ENCODE measurements at places on chromosomes 1 and 21. TPM values are rescaled to one million over a fixed set of nuclear protein-coding genes. Genes with fewer than 3 reads are reported as not detected.

XCL1 gene
- total RNA-seq, result not detected

DNA sequence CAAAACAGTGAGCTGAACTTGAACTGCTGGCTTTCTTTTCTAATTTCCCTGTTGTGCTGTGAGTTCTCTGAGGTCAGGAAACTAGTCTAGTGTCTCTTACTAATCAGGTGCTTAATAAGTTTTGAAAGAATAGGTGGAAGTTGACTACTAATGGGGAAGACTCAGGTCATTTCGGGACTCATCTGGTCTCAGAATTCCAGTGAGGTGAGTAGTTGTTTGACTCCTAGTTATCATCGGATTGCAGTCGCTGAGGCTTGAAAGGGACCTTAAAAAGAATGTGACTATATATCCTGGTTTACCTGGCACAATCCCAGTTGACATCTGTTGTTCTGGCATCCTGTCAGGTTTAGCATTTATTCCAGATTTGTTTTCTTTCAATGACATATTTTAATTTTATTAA lies 81.4 kb upstream of the SPAG17 start:
- DNase-seq, result no peak

DNA sequence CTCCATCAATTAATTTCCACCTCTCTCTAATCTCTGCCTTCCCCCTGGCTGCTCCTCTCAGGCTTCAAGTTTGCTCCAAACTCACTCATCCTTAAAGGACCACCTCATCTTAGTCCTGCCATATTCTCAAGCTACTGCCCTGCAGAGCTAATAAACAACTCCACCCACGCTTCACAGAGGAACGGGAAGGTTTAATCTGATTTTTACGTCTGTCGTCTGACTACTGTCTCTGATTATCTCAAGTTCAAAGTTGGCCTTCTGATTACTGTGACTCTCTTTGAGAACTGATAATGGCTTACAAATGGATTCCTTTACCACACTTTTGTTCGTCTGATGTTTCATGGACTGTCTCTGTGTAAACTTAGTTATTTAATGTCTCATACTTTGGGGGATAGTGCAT lies 7.6 kb upstream of the CPT2 start:
- no peak for DNase-seq

GRCh38 chr1:182235952-182236650 lies 155.5 kb downstream of the GLUL start:
- DNase-seq, result no peak

DNA sequence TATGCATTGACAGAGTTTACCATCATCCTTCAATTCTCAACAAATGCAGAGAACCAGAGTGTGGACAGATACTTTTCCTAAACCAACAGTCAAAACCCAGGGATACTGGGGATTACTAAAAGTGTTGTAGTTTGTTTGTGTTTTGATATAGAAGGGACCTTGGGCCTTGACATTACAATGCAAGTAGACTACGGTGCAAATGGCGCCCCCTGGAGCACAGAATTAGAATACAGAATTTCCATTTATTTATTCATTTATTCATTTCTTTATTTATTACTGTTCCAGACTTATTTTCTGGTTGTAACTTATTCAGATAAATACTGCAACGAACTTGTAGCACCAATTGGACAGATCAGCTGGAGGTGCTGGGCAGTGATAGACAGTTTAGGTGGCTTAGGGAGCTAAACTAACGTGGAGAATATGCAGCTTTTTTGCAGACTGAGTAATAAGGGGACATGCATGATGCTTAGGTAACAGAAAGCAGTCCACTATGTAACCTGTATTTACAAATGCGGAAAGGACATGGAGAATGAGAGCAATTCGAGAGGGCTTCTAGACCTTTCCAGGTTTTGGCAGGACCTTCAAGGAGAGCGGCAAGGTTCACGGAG lies 42.6 kb downstream of the KIRREL1 start:
- peak; percentile 29 for DNase-seq

GRCh38 chr1:11981378-11982009 lies 1.2 kb downstream of the MFN2 start:
- no peak for DNase-seq

DNA sequence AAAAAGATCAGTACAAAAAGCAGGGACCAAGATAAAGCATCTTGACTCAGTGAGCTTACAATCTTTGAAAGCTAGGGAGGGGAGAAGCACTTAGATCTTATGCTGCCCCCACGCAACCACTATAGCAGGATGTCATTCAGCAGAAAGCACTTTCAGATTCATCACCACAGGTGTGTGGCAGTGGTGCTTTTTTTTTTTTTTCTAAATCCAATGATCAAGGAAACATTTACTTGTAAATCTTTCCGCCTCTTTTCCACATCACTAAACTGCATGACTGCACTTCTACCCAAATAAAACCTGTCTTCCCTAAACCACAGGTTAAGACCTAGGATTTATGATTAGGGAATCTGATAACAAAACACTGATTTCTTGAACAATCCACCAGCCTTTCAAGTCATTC lies 154.8 kb downstream of the SLC45A1 start:
- DNase-seq, result no peak

NPR1 gene
- total RNA-seq, result 87.3 TPM

DNA sequence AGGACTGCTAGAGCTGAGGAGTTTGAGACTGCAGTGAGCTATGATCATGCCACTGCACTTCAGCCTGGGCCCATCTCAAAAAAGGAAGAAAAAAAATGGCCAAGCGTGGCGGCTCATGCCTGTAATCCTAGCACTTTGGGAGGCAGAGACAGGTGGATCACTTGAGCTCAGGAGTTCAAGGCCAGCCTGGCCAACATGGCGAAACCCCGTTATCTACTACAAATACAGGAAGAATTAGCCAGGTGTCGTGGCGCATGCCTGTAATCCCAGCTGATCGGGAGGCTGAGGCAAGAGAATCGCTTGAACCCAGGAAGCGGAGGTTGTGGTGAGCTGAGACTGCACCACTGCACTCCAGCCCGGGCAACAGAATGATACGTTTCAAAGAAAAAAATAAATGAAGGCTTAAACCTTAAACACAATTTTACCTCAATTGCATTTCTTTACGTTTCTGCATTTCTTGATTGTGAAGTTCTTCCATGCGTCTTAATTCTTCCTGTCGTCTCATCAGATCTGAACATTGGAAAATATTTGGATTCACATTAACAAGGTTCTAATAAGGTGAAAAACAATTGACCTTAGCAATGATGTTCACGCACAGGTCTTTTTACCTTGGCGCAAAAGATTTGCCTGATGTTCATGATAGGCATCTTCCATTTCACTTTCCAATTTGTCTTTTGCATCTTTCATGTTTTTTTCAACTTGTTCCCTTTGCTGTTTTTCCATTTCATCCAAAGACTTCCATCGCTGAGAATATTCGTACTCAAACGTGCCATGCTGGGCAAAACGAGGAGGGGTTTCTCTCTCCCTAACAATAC lies 4.2 kb downstream of the SFPQ start:
- no peak for DNase-seq

NBPF20 gene
- 4.9 TPM for total RNA-seq

PLCH2 gene
- total RNA-seq, result 0.31 TPM

VSIG8 gene
- total RNA-seq, result not detected

- DNase-seq, result no peak
These were observed 205.3 kb upstream of the RAB4A start for GRCh38 chr1:229065613-229066012.

- peak; percentile 56 for DNase-seq
These were observed 61.7 kb downstream of the TLR5 start for GRCh38 chr1:223081181-223081994.

DNA sequence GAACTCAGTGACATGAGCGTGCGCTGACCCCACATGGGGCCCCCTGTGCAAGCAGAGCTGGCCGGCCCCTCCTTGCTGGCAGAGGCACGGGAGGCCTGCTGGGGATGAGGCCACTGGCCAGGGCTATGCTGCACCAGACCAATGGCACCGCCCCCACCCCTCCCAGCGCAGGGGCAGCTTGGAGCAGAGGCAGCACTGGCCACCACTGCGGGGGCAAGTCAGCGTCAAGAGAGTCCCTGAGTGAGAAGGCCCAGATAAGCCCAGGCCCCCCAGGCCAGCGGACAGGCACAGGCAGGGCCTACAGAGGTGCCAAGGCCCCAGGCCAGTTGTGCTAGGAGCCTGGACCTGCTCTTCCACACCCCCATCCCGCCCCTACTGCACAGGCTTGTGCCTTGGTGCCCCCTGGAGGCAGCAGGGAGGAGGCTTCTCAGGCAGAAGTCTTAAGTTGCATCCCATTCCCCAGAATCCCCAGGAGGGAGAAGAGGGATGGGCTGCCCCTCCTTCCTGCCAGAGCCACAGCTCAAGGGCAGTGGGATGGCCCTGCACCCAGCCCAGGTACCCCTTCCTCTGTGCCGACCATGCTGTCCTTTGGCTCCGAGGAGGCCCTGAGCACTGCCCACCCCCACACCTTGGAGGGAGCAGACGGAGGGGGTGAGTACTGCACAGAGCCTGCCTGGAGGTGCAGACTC lies 35.8 kb downstream of the EPHX1 start:
- DNase-seq, result no peak

GRCh38 chr1:33322870-33323585 lies 2.1 kb upstream of the A3GALT2 start:
- DNase-seq, result no peak

LINGO4 gene
- not detected for total RNA-seq

PCBP3 gene
- 26.8 TPM for total RNA-seq

SPRR2G gene
- total RNA-seq, result not detected

- no peak for DNase-seq
These were observed 652 bp downstream of the ARL8A start for GRCh38 chr1:202143768-202144401.

DNA sequence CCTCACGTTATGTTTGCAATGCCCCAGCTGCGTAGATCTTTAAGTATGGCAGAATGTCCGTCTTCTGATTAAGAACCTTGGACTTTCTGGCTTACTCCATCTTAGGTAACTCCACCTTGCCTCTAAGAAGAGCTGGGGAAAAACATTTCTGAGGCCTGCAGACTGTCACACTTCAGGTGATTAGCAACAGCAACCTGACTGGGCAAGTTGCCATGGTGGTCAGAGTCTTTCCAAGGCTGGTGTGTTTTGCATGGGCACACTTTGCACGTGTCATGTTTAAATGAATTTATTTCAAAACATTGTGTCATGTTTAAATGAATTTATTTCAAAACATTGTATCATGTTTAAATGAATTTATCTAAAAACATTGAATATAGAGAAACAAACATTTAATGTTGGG lies 811 bp downstream of the KPRP start:
- no peak for DNase-seq

GRCh38 chr1:218424502-218424901 lies 79.4 kb downstream of the TGFB2 start:
- no peak for DNase-seq

ZDHHC18 gene
- total RNA-seq, result 81.1 TPM

TRIM45 gene
- 0.63 TPM for total RNA-seq

- DNase-seq, result no peak
These were observed 60.1 kb downstream of the PRKCZ start for GRCh38 chr1:2110191-2110737.

EPHA8 gene
- total RNA-seq, result not detected

DNA sequence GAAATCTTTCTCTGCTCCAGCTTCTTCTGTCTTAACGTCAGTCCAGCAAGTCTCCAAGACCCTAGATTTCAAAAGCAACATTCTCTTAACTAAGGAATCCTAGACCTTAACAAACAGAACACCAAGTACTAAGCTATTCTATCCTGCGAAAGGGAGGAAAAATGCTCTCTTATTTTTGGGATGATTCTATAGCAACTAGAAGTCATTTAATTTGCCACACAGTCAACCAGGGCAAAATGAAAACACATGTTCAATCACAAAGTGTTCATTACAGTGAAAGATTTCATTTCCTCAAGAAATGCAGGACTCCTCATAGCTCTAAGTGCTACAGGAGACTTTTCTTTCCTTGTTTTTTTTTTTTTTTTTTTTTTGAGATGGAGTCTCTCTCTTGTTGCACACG lies 36.2 kb upstream of the DOCK7 start:
- no peak for DNase-seq

FMO2 gene
- total RNA-seq, result 40.6 TPM

PLPPR4 gene
- 8.8 TPM for total RNA-seq

DNA sequence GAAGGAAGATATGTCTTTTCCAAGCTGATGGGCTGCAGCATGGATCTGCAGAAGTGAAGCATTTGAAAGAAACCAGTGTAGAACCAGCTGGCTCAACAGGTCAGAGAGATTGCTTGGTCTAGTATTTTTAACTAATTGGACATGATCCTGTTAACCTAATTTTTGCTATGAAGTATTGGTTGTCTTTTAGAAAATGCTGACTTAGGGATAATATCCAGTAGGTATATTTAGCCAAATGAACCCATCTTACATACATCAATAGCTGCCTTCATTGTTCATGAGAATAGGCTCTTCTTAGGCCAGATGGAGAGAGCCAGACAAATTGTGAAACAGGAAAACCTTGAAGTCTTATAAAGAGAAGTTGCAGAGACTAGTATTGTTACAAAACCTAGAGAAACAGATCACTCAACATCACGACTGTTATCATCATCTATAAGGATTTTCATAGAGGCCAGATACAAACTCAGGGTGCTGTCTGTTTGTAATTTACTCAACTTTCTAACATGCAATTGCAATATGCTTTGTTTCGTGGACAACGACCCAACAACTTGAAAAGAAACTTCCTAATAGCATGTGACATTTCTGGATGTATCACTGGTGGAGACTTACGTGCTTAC lies 148.2 kb downstream of the DISC1 start:
- DNase-seq, result no peak

MCL1 gene
- total RNA-seq, result 845 TPM

DNA sequence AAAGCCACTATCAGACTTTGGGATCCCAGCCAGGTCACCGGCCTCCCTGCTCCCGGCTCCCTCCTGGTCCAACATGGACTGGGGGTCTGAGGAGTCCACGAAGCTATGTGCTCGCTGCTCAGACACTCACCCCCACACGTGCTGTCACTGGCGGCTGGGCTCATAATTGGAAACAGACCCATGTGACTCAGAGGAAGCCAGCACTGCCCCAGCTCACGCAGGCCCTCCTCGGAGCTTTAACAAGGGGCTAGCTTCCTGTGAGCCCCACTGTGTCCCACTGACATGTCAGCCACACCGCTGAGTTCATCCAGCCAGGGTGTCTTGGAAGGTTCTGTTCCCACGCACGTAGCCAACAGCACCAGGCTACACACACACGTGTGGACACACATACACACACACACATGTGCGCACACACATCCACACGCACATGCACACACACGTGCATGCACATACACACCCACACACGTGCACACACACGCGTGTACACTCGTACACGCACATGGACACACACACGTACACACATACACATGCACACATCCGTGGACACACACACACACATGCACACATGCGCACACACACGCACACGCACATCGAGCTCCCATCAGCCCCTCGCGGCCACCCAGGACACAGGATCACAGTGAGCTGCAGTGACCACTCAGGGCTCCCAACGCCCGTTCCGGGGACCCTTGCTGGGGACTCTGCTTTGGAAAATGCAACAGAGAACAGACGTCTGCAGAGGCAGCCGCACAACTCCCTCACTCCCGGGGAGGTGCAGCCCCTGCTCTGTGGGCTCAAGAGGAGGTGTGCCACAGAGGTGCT lies 18.4 kb upstream of the COL6A2 start:
- DNase-seq, result peak; percentile 23

- no peak for DNase-seq
These were observed 3.5 kb downstream of the DNMT3L start for GRCh38 chr21:44258056-44258725.
